ENCODE measurements at places on chromosomes 7 and 10. TPM values are rescaled to one million over a fixed set of nuclear protein-coding genes. Genes with fewer than 3 reads are reported as not detected.

The PFKP gene
- total RNA-seq = 67.8 TPM

The CRTAC1 gene
- total RNA-seq = 11.9 TPM

The R3HCC1L gene
- 21.0 TPM for total RNA-seq

The TRIM50 gene
- not detected for total RNA-seq

The MUC12 gene
- total RNA-seq = 2.1 TPM

The TMEM229A gene
- total RNA-seq = 0.42 TPM

The DENND2A gene
- 14.9 TPM for total RNA-seq

The PIP gene
- total RNA-seq = not detected

The CDHR3 gene
- 6.0 TPM for total RNA-seq

The PHKG1 gene
- total RNA-seq = 3.1 TPM

The OR2A1 gene
- total RNA-seq = not detected

The CPEB3 gene
- 6.0 TPM for total RNA-seq

The EFCAB10 gene
- not detected for total RNA-seq

The SLC26A3 gene
- 0.31 TPM for total RNA-seq

The PNLIPRP1 gene
- not detected for total RNA-seq

The RASA4B gene
- total RNA-seq = 10.9 TPM

The NUDT13 gene
- 2.5 TPM for total RNA-seq
